ENCODE measurements at places on chromosomes 6 and 20.

- DNase-seq: peak; percentile 86
Measured at GRCh38 chr6:45625191-45625664, 247.5 kb upstream of the SUPT3H start.

DNA sequence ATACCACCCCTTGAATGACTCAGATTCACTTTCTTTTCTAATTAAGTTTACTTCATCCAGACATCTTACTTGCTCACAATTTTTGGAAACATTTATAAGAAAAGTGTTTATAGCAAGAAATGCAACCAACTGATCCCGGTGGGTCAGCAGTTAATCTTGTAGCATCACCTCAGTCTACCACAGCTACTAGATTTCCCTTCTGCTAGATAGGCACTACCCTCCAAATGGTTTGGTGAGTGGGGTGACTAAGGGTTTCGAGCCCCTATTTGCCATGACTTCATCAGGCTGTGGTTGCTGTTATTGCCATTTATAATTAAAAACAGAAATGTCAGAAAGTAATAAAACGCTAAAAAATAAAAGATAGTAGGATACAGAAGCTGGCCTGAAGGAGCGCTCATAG, 930.1 kb upstream of the GJE1 start:
- peak; percentile 81 for DNase-seq

GRCh38 chr6:134937426-134937825, 12.5 kb downstream of the ALDH8A1 start:
- peak; percentile 55 for DNase-seq

DNA sequence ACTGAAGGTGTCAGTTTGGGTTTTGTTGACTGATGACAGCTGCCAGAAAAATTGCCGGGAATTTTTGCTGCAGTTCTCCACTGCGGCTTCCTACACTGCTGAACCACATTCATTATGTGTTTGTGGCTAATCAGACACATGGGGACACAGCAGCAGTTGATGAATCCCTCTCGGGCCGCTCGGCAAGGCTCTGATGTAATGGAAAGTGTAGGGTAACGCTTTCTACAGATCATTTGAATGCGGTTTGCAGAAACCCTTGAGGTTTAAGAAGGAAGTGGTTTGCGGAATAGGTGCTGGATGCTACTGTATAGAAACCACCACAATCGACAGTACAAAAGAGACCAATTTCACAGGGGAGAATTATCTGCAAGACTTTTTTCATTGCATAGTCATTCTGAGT, 138.7 kb upstream of the SASH1 start:
- peak; percentile 97 for DNase-seq

DNA sequence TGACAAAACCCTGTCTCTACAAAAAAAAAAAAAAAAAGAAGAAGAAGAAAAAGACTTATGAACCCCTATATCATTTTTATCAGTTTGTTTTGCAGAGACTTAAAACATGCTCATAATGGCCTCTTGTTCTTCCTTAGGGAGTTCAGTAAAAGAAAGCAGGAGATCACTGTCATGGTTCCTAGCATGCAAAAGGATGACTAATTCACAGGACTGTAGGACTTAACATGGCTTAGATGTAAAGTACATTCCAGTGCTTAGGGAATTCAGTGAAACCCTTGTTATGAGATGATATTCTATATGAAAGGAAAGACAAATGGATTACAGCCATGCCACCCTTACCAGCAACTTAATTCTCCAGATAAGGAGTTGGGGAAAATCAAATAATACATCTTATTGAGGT, 29.5 kb downstream of the EEF1A1 start:
- DNase-seq: peak; percentile 20

DNA sequence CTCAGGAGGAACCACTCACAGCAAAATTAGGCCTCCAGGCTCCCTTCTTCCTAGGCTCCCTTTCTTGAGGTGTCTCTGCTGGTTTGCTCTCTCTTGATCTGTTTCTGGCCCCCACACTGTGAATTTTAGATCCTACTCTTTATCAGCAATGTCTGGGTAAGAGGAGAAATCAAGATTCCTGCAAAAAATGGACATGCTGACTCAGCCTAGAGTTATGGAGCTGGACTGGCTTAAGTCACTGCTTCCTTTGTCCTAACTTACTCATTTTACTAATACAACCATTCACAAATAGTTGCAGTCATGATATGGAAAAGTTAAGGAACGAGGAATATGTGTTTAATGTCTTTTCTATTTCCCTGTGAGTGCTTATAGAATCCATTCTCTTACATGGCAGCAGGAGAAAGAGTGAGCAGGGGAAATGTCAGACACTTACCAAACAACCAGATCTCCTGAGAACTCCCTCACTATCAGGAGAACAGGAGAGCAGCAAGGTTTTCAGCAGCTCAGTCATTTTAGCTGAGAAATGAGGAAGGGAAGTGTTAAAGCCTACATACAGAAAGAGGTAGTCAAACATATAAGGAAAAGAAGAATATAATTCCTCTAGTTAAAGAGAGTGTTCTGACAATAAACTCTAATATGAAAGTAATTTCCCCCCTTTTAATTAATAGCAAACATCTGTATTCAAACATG, 160.8 kb downstream of the PDE7B start:
- peak; percentile 94 for DNase-seq
